ENCODE measurements at places on chromosomes 4 and X.

GRCh38 chr4:146637621-146638332 is 916 bp upstream of the POU4F2 start:
- DNase-seq: no peak

- DNase-seq: peak; percentile 63
Measured at GRCh38 chr4:73308286-73308685, 49.7 kb upstream of the ANKRD17 start.

DNA sequence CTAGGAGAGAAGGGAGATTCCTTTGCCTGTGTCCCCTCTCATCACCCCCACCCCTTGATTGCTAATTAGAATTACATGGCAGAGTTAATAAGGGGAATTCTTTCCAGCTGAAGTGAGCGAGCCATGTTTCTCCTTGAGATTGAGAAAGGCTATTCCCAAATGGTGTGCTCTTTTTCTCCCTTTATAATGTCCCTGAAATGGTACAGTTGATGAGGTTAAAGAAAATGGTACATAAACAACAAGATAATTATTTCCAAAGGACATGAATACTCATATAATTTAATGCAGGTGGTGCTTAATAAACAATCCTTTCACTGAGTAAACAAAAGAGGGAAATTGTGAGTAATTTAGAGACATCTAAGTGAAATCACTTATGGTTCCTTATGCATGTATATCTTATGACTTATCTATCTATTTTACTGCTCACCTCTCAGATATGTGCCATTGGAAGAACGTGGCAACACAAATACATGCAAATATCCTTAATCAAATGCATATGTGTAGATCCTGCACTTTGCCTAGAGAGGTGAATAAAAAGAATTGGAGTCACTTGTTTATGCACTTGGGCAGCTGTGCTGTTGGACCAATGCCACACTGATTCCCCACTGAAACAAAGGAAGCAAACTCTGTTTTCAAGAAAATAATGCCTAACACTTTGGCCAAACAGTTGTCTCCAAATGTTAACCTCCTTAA is 106.6 kb upstream of the WDR44 start:
- DNase-seq: no peak

DNA sequence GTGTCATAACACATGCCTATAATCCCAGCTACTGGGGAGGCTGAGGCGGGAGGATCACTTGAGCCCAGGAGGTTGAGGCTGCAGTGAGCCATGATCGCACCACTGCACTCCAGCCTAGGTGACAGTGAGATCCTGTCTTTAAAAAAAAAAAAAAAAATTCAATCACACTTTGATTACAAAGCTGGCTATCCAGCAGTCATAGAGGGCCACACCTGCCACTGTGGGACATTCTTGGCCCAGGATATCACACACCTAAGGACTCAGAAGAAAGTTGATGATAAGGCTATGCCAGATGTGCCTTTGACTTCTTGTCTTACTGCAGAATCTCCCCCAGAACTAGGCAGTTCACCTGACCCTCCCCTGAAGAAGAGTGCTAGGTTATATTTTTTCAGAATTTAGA is 122.5 kb upstream of the GALNT7 start:
- no peak for DNase-seq

DNA sequence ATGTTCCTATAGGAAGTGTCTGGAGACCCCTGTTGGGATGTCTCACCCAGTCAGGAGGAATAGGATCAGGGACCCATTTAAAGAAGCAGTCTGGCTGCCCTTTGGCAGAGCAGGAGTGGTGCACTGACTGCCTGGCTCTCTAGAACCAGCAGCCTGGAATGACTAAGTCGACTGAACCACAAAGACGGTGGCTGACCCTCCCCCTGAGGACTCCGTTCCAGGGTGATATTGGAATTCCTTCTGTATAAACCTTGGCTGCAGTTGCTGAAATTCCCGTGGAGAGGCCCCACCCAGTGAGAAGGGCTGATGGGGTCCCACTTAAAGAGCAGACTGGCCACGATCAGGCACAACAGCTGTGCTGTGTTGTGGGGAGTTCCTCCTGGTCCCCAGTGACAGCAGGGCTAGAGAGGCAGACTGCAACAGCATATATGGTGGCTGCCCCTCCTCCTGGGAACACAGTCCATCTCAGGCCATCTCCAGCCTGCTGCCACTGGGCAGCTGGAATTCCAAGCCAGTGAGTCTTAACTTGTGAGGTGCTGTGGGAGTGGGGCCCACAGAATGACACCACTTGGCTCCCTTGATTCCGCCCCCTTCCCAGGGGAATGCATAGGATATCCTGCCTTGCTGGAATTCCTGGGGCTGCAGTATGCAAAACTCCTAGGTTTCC is 41.8 kb upstream of the RLIM start:
- DNase-seq: no peak

DNA sequence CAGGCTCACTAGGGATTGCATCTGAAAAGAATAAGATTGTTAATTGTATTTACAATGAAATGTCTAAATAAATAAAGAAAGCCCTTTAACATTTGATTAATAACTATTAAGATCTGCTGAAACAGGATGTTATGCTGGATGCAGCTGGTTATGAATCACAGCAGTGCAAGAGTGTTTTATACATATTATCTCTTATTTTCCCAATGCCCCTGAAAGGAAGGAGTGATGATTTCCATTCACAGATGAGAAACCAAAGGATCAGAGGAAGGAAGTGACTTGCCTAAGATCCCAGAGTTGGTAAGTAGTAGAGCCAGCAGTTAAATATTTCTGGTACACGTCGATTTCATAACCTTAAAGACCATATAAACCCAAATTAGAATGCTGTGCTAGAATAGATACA is 76.3 kb upstream of the ARHGAP36 start:
- no peak for DNase-seq

- no peak for DNase-seq
Measured at GRCh38 chr4:148787831-148788477, 345.7 kb upstream of the NR3C2 start.

DNA sequence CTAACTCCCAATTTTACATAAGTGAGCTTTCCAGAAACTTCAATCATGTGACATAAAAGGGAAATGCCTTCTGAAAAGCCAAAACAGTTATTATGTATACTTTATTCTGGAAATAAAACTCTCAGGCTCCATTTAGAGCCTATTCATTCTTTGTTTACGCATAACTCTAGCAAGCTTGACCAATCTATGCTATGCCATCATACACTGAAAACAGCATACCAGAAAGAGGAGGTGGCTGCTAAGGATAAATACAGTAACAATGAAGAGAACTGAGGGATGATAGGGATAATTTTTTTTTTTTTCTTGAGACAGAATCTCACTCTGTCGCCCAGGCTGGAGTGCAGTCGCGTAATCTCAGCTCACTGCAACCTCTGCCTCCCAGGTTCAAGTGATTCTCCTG is 24.4 kb downstream of the CDKL2 start:
- DNase-seq: no peak

GRCh38 chr4:56619160-56619559 is 61.9 kb downstream of the HOPX start:
- no peak for DNase-seq
